Stimulated activated CD4-positive, alpha-beta T cell treated with anti-CD3 and anti-CD28 coated beads, Interleukin-1b, Interleukin-23, amount 100 ng/mL, for 4 hours (primary cell): ENCODE measurements at places on chromosomes 12 and 14.

DNA sequence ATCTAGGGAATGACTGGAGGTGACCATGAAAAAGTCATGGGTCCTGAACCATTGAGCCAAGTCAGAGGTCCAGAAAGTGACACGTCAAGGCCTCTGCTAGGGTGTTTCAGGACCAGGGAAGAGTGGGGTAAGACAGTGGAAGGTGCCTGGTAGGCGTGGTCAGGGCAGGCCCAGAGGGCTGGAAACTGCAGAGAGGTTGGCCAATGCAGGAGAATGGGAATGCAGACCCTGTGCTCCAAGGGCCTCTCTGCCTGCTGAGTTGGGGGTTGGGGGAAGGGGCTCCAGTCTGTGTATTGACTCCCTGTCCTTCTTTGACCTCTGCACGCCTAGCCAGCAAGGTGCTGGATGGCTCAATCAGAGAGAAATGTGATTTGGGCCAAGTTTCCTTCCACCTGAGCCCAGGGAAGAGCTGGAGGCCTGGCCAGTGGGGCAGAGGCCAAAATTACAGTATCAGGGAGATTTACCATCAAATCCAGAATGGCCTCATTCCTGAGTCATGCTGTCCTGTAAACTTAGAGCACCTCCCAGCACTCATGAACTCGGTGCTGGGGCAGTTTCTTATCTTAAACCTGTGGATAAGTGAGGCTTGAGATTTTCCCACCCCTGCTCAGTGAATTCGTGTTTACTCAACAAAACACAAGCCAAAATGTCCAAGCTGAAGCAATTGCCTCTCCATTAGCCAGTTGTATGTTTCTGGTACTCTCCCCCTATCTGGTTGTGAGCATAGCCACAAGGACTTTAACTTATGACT is 24.4 kb downstream of the IRF2BPL start:
- no peak for DNase-seq

DNA sequence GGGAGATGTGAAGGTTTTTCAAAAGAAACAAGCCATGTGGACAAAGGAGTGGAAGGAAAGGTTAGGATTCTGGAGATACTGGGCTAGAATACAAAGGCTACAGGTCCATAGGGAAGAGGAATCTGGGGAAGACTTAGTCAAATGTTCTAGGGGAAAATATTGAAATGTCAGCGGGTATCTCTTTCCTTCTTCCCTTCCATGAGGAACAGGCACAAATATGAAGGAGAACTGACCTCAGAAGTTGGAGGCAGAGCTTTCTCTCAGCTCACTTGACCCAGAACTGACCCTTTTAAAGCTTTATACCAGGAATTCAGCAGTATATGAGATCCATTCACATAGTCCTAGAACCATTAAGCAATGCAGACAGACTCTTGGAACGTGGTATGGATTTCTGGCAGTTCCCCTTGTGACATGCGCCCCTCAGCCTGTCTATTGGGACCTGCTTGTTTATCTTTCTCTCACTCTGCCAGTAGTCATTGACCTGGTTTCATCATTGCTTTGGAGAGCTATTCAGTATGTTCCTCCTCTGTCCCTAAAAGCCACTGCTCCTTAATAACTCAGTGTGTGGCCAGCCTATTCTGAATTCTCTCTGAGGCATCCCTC is 43.0 kb upstream of the GSG1 start:
- DNase-seq: no peak

DNA sequence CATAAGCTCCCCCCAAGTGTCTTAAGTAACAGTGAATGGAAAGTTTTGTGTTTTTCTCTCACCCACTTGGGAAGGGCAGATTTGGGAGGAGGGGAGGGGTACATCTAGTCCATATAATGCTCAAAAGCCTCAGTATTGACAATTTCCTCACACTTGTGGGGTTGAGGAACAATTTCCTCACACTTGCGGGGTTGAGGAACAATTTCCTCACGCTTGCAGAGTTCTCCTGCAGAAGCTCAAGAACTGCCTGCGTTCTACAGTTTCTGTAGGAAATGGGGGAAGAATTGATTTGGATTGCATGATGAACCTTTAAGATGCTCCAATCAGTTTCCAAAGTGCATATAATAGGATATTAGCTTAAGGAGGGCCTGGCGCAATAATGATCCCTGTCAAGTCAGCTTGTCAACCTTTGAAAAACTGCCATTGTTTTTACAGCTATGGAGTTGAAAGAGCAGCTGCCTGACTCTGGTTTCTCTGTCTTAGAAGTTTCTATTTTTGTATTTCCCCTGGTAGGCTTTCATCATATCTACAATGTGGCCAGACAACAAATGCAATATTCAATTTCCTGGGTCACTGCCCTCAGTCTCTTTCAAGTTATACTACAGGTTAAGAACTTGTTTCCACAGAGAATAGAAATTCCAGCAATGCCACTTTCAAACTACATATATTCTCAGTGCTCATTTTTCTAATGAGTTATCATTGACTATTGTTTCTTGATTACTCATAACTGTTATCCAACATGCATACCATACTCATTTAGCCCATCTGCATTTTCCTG is 66.5 kb downstream of the PLEKHG7 start:
- no peak for DNase-seq

- no peak for DNase-seq
These were observed 35.4 kb downstream of the RAD52 start for GRCh38 chr12:913919-914698.

GRCh38 chr14:50812856-50813543 is 18.0 kb downstream of the NIN start:
- DNase-seq: no peak

DNA sequence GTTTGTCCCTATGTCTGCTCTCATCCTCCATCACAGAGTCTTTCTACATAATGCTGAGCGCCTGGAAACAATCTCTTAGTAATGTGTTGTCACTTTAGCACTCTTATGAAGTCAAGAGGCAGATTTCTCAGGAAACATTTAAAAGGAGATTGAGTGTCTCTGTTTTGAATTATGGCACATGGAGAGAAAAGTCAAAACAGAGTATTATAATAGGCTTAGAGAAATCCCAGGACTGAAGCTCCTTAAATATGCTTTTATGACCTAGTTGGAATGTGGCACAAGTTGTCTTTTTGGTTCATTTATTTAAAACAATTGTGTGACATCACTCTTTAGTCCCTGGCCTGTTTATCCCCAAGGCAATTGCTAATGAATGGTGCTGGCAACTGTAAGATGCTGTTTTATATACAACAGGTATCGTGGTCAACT is 117.8 kb upstream of the HIF1A start:
- DNase-seq: no peak

DNA sequence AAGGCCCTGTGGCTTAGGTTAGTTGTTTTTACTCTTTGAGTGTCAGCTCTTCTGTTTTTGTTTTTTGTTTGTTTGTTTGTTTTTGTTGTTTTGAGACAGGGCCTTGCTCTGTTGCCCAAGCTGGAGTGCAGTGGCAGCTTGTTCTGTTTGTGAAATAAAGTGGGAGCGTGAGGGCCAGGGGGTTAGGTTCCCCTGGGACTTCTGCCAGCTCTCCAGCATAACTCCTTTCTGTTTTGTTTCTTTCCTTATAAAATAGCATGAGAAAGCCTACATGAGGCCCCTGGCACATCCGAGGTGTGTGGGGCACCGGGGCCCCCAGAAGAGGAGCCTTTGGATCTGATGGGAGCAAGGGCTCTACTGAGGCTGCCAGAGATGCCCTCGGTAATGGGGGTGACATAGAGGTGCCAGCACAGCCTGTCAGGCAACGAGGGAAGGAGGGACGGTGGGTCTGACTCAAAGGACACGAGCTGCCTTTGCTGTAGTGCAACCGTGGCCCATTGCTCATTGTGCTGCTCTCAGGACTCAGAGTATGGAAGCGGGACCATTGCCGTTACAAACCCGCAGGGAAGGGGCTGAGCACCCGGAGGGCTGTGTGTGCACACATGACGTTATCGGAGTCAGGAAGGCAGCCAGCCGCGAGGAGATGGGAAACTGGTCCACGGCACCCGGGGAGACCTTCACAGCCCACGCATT is 9.1 kb upstream of the SERPINA11 start:
- no peak for DNase-seq

GRCh38 chr12:104455578-104456416 is 951 bp upstream of the CHST11 start:
- no peak for DNase-seq

GRCh38 chr12:13097491-13098011 is 5.9 kb downstream of the GSG1 start:
- DNase-seq: no peak

DNA sequence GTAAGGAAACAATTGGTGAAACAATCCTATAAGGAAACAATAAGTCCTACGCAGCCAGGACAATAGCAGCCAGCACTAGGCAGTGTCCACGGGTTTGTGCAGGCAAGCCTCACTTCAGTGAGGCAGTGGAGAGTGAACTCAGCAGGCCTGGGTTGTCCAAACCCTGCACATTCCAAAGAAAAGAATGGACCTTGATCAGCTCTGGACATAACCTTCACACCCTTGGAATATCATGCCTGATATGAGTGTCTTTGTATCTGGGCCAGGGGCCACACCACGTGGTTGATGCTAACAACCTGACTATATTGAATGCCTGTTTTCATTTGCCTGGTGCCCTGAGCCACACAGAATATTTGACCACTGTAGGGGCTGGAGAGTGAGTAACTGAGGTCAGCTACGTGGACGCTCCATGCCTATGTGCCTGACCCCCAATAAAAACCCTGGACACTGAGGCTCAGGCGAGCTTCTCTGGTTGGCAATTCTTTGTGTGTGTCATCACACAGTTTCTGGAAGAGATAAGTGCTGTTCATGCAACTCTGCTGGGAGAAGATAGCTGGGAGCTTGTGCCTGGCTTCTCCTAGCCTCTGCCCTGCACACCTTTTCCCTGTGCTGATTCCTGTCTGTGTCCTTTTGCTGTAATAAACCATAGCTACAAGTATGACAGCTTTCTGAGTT is 81.4 kb upstream of the NCOR2 start:
- DNase-seq: no peak

DNA sequence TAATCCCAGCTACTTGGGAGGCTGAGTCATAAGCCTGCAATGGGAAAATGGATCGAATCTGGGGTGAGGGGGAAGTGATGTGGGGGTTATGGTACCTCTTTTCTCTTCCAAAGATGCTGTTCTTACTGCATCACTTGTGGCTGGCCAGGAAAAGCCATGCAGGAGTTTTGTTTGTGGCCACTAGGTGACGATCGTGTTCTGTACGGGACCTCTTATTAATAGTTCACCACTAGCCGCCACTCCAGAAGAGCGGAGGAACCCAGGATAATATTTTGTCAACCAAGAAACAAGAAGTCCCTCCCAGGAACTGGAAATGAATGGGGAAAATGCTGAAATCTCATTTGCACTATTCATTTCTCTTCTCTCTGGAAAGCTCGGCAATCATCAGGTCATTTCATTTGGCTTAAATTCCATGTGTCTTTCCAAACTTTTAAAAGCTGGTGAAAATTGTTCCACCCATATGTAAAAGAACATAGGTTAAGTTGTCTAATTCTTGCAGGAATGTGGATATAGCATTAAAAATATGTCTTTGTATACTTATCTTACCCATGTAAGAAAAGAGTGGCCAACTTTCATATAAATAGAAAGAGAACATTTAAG is 8.9 kb downstream of the GPR65 start:
- DNase-seq: no peak

GRCh38 chr14:92105893-92106142 is 564 bp downstream of the ATXN3 start:
- no peak for DNase-seq

GRCh38 chr12:96902076-96902475 is 5.0 kb upstream of the NEDD1 start:
- no peak for DNase-seq
